ENCODE measurements at places on chromosomes 11 and 22.

GRCh38 chr11:123145661-123146060 is 49.4 kb downstream of the CLMP start:
- DNase-seq: no peak

DNA sequence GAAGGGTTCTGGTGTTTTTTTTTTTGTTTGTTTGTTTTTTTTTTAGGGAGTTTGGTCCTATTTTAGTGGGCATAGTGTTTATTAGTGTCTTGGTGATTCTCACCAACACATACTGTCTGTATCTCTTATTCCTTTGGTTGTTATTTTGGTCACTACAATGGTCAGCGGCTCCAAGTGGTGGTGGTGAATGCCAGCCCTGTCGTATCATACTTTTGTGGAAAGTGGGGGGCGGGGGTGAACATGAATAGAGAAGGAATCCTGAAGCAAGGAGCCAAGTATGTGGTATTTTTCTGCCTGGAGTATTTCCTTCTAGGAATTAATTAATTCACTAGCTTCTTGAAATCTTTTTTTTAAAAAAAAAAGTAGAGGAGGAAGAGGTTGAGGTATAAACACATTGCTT is 79.6 kb downstream of the GRK3 start:
- DNase-seq: no peak

- no peak for DNase-seq
Observed at GRCh38 chr22:44569561-44569991, 71.5 kb upstream of the RTL6 start.

GRCh38 chr11:19433367-19433766 is 192.6 kb upstream of the E2F8 start:
- no peak for DNase-seq

GRCh38 chr11:19628018-19628417 is 84.6 kb upstream of the NAV2 start:
- DNase-seq: no peak

GRCh38 chr11:80669620-80670019 is 1228.8 kb upstream of the TENM4 start:
- DNase-seq: no peak

DNA sequence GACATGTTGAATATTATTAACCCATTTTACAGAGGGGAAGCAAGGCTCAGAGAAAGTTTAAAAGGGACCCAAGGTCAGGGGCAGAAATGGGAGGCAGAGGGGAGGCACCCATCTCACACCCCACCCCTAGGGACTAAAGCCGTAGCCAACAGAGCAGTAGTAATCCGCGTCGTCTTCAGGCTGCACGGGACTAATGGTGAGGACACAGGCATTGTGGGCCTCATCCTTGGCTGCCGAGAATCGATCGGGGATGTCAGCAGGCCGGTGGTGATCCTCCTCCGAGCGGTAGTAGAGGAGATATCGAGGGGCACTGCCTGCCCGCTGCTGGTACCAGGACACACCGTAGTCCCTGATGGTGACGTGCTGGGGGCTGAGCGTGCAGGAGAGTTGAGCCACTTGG is 1.5 kb downstream of the VPREB3 start:
- no peak for DNase-seq

DNA sequence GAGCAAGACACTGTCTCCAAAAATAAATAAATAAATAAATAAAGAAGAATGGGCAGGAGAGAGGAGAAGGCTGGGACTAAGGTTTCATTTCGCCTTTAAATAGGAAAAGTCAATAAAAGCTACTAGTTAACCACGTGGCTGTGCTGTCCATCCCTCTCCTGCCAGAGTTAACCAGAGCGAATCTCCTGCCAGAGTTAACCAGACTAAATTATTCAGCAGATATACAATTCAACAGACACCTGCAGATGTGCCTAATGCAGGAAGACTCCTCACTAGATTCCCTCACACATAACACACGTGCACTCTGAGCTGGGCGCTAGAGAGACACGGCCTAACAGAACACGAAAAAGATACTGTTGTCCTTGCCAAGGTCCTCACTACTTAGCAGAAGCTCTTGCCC is 156.1 kb downstream of the IGLL1 start:
- DNase-seq: no peak

- DNase-seq: no peak
Observed at GRCh38 chr11:77267962-77268361, 33.5 kb downstream of the GDPD4 start.

DNA sequence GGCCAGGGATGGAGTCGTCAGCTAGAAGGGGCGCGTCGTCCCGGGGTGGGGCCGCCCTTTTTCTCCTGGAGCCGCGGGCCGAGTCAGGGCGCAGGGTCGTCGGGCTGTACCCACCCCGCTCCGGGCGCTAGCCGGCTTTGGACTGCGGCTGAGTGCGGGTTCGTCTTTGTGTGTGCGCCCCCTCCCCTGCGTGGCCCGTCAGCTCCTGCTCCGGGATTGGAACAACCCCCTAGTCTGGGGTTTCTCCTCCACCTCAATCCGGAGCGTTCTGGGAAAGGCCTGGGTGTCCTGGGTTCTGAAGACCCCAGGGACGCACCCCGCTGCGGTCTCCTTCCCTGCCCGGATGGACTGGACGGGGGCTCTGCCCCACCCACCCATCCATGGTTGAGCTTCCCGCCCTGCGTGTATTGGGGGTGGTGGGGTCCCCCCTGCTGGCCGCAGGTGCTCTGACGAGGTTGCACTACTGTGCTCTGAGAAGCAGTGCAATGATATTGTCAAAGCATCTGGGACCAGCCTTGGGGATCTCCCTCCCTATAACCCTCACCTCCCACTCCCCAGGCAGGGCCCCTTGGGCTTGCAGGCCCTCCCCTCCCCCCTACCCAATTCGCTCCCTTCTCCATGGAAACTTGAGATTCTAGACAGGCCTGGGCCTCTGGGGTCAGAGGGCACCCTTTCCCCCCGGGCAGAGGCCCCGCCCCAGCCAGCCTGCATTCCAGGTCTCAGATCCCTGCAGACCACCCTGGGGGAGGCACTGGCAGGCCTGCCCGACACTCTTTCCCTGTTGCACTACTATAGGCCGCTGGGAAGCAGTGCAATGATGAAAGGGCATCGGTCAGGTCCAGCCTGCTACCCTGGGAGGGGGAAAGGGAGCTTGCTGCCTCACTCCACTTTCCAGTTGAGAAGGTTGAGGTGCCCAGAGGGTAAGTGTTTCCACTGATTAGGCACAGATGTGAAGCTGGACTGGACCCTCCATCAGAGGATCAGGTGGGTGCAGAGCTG is 10.7 kb downstream of the SDF2L1 start:
- DNase-seq: no peak

- no peak for DNase-seq
Observed at GRCh38 chr11:128904656-128905344, 13.6 kb downstream of the KCNJ5 start.

- DNase-seq: no peak
Observed at GRCh38 chr11:16252373-16252772, 104.0 kb downstream of the SOX6 start.
